ENCODE measurements at places on chromosomes 5 and 9. TPM values are rescaled to one million over a fixed set of nuclear protein-coding genes. Genes with fewer than 3 reads are reported as not detected.
A peak's percentile ranks its signal among the peaks of the same experiment; 100 is the strongest.

DNA sequence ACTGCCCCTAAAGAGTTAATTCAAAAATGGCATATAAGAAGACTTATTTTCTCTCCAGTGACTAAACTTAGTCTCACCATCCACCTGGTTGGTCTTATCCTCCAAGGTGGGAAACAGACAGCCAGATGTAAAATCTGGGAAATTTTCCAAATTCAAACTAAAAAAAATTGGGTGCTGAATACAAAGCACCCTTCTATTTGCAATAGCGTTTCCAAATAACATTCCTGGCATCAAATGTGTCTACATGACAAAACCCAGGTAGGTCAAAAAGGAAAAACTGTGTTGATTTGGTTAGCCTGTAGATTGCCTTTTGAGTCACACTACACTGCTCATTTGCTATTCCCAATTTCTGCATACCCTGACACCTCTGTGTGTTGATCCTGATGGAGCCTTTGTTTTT lies 252.2 kb downstream of the NR2F1-AS1 start:
- peaks cover 13% of the 10 kb centered on the region for H3K4me1 ChIP-seq
- H3K27me3 ChIP-seq = no peaks in the 10 kb centered on the region
- DNase-seq = no peak

DNA sequence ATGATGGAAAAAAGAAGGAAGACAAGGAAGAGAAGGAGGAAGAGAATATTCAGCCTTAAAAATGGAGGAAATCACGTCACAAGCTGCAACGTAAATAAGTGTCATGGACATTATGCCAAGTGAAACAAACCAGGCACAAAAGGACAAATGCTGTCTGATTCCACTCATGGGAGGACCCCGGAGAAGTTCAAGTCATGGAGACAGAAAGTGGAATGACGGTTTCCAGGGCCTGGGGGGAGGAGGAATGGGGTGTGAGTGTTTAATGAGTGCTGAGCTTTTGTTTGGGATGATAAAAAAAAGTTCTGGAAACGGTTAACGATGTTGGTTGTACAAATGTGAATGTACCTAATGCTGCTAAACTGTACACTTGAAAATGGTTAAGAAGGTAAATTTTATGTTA lies 439.5 kb downstream of the GADD45G start:
- no peak overlapping the region for H3K27ac ChIP-seq
- DNase-seq = no peak
- no peaks in the 10 kb centered on the region for H3K27me3 ChIP-seq
- no peaks in the 10 kb centered on the region for H3K36me3 ChIP-seq
- H3K4me3 ChIP-seq = no peak overlapping the region

- H3K4me1 ChIP-seq = peaks cover 44% of the 10 kb centered on the region
- no peak overlapping the region for H3K4me3 ChIP-seq
- no peaks in the 10 kb centered on the region for H3K36me3 ChIP-seq
- H3K27me3 ChIP-seq = no peaks in the 10 kb centered on the region
These were observed 134.5 kb downstream of the PALM2AKAP2 start for GRCh38 chr9:109914280-109915027.

DNA sequence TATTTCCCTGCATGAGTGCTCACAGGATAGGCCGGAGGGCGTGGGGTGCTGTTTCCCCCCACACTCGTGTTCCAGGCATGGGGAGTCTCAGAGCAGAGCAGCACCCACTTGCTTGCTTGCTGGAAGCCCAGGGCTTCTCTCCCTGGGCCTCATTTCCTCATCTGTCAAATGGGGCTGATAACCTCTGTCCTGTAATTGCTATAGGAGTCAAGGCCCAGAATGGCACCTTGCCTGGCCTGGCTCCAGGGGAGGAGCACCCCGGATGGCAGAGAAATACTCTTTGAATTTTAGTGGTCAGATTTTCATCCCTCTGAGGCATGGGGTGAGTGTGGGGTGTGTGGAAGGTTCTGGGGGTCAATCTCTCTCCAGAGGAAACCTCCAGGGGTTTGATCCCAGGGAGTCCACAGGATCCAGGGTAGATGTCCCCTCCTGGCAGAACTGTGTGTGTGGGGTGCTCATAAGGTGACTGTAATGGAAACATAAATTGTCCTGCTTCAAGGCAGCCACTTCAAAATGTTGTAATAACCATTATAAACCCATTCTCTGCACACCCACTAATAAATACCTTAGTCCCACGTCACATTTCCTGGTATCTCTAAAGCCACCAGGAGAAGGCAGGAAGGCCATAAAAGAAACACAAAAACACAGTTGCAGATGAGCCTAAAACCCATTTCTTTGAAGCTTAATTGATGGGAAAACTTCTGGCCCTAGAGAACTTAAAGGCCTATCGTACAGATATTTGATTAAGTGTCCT lies 272.2 kb downstream of the FSTL4 start:
- H3K36me3 ChIP-seq = no peaks in the 10 kb centered on the region
- H3K27ac ChIP-seq = no peak overlapping the region
- H3K4me3 ChIP-seq = no peak overlapping the region
- no peaks in the 10 kb centered on the region for H3K4me1 ChIP-seq

GRCh38 chr9:98215821-98216220 lies 23.4 kb upstream of the CORO2A start:
- DNase-seq = peak; percentile 34
- H3K4me1 ChIP-seq = no peaks in the 10 kb centered on the region
- H3K27me3 ChIP-seq = no peaks in the 10 kb centered on the region
- peaks cover 51% of the 10 kb centered on the region for H3K36me3 ChIP-seq
- no peak overlapping the region for H3K4me3 ChIP-seq

DNA sequence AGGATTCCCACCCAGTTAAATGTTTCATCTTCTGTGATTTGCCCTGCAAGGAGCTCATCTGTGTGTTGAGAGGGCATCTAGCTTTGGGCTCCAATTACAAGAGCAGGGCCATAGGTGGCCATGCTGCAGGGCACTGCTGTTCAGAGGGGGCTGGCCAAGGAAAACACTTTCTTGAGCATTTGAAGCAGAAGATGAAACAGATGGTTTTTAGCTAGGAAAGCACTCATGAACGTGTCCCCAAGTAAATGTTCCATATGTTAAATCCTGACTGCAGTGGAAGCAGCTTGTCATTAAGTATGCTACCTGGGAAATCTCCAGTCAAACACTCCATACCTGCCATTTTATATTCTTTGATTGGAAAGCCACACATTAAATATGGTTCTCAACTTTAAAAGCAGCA lies 176.6 kb downstream of the FBXL7 start:
- no peak overlapping the region for H3K4me3 ChIP-seq
- DNase-seq = no peak
- no peaks in the 10 kb centered on the region for H3K27me3 ChIP-seq
- H3K4me1 ChIP-seq = no peaks in the 10 kb centered on the region
- no peak overlapping the region for H3K27ac ChIP-seq
- H3K36me3 ChIP-seq = no peaks in the 10 kb centered on the region

Gene PCDHGB7
- 14.8 TPM for total RNA-seq

Gene PKD2L2
- total RNA-seq = not detected

Gene P4HA2
- total RNA-seq = 337 TPM

Gene BAAT
- total RNA-seq = not detected
